DMS79 treated with DMSO at 0.1 percent for 48 hours (cell line): ENCODE measurements at places on chromosomes 2 and 18.

GRCh38 chr2:174694196-174694878, 69.9 kb downstream of the CHRNA1 start:
- no peak for DNase-seq

GRCh38 chr2:20241973-20242726, 17.2 kb upstream of the SDC1 start:
- DNase-seq: no peak

DNA sequence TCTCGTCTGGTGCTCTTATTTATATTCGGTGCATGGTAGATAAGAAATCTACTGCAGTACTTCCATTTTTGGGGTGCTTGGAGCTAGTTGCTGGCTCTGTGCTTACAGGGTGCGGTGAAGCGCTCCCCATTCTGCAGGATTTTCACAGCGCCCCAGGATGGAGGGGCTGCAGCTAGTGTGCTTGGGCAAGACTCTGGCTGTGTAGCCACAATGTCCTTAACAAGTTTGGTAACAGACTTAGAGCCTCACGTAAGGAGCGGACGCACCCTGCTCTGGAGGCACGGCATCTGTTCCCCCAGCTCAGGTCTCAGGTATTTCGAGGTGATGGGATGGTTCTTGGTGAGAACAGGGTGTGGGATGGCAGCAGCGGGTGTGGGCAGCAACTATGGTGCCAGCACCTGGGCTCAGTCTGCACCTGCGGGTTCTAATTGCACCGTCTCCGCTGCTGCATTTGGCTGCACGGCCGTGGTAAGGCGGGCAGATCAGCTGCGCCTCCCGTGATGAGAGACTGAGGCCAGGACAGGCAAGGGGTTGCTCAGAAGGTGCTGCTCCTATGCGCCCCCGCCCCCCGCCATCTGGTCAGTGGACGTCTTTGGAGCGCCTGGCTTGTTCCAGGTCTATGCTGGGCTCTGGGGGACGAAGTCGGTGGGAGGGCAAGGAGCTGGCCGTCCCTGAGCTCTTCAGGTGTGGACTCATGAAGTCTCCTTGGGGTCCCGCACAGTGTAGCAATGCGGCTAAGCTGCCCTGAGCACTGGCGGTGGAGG, 20.1 kb upstream of the ALLC start:
- DNase-seq: no peak

DNA sequence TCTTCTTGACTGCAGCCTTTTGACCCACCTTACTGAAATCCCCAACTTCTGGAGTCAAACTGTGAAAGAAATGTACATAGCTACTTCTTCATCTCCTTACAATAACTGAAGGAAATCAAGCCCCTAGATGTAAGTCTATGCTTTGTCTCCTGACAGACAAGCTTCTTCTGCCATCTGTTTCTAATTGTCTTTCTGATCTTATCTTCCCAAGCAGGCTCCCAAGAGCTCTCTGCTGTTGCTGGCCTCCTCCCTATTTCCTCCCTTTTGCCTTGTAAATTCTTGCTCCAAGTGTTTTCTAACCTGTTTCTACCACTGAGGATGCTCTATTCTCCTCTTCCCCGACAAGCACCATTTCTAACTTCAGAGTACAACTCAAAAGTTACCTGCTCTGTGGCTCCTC, 77.4 kb upstream of the OSR1 start:
- DNase-seq: no peak

GRCh38 chr2:99987160-99987559, 155.2 kb downstream of the AFF3 start:
- no peak for DNase-seq
